Stimulated activated CD8-positive, alpha-beta memory T cell treated with anti-CD3 and anti-CD28 coated beads, Interleukin-12 subunit alpha, Interleukin-12 subunit beta, amount 100 ng/mL, for 4 hours (primary cell): ENCODE measurements at places on chromosomes 5 and 9.

- no peak for DNase-seq
Measured at GRCh38 chr5:180120237-180121101, 48.9 kb upstream of the RNF130 start.

DNA sequence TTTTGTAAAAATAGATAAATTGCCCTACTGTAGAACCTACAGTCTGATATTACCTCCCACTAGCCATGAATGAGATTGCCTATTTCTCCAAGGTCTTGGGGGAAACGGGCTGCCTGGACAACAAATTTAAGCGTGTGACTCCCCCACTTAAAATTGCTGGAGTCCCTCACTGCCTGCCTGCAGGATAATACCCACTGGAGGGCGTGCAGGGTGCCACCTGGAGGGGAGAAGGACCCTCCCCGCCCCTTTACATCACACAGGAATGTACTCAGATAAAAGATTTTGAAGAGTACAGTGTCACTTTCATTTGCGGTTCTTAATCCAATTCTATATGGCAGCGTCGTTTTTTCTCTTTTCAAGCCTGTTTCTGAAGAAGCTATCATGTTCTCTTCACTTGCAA is 6.2 kb upstream of the TRIM7 start:
- no peak for DNase-seq

GRCh38 chr9:96163712-96164111 is 138.3 kb downstream of the HSD17B3 start:
- no peak for DNase-seq

- no peak for DNase-seq
Measured at GRCh38 chr9:122158202-122158601, 1.4 kb downstream of the NDUFA8 start.
